ENCODE measurements at places on chromosomes 4 and X.

- no peak for DNase-seq
Measured at GRCh38 chr4:88422403-88422802, 34.5 kb upstream of the HERC5 start.

GRCh38 chr4:94177822-94178221, 29.8 kb upstream of the SMARCAD1 start:
- peak; percentile 1 for DNase-seq

DNA sequence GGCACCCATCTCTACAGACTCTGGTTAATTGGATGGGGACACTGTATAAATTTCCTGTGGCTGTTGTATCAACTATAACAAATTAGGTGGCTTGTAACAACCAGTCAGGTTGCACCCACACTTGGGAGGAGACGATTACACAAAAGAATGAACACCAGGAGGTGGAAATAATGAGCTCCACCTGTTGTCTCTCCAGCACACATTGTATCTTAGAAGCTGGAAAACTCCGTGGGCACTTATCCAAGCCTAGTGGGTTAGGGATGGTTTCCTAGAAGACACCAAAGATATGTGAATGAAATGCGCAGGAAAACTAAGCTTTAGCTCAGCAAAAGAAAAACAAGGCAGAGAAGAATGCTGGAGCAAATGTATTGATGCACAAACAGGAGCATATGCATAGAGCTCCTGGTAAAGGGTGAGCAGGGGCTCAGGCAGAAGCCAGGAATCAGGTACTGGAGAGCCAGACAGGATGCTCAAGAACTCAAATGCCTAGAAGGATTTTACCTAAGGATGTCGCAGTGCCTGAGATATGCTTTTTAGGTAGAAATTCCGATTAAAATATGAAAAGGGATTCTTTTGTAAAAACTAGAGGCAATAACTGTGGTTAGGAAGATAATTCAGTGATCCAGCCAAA, 111.7 kb downstream of the GALNTL6 start:
- DNase-seq: no peak

DNA sequence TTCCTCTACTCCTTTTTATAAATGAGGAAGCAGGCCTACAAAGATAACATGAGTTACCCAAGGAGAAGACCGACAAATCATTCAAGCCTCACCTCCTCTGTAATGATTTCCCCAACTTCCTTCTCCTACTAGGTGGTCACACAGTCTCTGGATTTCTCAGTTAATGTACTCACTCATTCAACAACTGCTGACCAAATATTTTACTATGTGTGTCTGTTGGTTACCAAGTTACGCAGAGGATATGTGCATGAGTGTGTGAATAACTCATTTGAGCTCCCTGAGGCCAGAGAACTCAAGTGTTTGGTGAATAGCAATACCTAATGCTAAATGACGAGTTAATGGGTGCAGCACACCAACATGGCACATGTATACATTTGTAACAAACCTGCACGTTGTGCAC, 10.4 kb downstream of the CASK start:
- no peak for DNase-seq

- no peak for DNase-seq
Measured at GRCh38 chr4:174485025-174485424, 37.3 kb downstream of the HPGD start.

DNA sequence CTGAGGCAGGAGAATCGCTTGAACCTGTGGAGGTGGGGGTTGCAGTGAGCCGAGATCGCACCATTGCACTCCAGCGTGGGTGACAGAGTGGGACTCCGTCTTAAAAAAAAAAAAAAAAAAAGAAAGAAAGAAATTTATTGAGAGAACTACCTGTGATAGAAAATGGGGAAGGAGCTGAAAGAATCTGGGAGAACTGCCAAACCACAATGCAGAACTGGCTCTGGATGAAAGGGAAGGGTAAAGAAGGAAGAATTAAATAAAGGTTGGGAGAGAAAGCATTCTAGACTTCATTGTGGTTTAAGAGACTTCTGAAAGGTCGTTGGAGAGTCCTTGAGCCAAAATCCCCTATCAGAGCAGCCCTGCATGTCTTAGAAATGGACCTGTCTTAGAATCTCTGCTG, 567.9 kb upstream of the HTR2C start:
- DNase-seq: no peak

- DNase-seq: no peak
Measured at GRCh38 chrX:20212486-20213089, 54.1 kb downstream of the RPS6KA3 start.

- DNase-seq: no peak
Measured at GRCh38 chr4:173748353-173748752, 218.3 kb upstream of the HAND2 start.

GRCh38 chr4:181234951-181235680, 1008.1 kb upstream of the TENM3 start:
- DNase-seq: no peak

- no peak for DNase-seq
Measured at GRCh38 chr4:170672381-170672965, 582.7 kb upstream of the AADAT start.

GRCh38 chr4:189081826-189082225, 858.8 kb upstream of the FRG1 start:
- DNase-seq: no peak

DNA sequence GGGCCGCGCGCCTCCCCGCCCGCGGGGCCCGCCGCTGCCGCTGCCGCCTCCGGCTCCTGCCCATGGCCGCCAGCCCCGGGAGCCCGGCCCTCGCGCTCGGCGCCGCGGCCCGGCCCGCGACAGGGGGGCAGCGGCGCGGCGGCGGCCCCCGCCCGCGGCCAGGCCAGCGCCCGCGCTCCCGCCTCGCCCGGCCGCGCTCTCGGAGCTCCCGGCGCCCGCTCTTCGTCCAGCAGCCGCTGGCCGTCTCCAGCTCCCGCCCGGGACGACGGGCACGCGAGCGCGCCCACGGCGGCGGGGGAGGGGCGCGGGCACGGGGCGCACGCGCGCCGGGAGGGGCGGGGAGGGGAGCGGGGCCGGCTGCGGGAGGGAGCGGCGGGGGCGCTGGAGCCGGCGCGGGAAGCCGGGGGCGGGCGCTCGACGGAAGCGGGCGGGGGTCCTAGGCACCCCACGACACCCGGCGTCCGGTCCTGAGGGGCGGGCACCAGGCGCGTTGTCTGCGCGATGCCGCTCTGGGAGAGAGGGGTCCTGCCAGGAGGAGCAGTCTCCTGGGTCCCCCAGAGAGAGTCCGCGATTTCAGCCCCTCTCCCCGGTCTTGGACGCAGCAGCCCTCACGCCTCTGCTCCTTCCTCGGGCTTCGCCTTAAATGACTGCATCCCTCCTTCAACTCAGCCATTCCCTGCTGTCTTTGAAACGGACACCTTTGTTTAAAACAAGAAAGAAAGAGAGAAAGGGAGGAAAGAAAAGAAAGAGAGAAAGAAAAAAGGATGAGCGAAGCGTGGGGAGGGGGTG, 490 bp upstream of the PDZD4 start:
- DNase-seq: no peak

DNA sequence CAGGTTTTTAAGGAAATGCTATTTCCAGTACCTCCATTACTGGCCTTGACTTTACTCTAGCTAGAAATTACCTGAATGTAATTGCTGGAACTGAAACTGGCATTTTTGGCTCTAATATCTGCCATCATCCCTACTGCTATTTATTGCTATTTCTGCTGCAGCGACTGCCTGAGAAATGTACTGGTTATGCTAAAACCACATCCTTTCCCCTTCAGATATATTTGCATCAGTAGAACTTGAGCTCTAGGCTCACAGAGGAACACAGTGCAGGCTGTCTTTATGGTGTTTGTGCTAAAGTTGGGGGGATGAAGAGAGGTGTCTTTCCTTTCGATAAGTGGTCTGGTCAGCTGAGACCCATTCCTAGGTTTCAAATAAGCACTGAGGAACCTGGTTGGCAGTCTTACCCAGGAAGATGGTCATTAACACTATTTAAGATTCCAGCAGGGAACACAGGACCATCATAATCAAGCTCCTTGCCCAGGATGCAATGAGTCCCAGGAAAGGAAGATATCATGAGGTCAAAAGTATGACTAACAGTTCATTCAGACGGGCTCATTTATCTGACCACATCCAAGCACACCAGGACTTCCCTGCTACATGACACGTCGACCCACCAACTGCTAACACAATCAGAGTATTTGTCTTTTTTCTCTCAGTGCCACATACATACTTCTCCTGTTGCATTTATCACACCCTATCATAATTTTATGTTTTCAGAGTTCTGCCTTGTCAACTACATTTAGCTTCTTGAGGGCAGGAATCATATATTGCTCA, 137.4 kb downstream of the GABRA3 start:
- DNase-seq: no peak

DNA sequence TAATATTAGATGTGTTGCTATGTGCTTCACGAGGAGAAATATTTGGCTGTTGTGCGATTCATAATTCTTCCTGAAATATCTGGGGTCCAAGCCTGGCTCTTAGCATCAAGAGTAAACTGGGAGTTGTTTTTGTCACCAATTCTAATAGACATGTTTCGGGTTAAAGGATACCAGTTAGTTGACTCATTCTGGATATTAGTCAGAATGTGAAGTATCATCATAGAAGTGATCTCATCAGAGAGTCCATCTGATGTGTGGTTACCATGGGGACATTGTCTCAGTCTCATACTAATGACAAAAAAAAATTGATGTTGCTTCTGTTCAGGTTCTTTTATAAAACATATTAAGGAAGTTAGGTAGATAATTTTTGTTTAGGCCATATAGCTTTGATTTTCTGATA, 57.2 kb upstream of the MTMR1 start:
- no peak for DNase-seq

- DNase-seq: no peak
Measured at GRCh38 chr4:96519291-96519690, 679.4 kb downstream of the PDHA2 start.

GRCh38 chr4:61553557-61554125, 353.5 kb downstream of the ADGRL3 start:
- no peak for DNase-seq

- no peak for DNase-seq
Measured at GRCh38 chrX:152896450-152896849, 1.4 kb upstream of the ZNF185 start.

DNA sequence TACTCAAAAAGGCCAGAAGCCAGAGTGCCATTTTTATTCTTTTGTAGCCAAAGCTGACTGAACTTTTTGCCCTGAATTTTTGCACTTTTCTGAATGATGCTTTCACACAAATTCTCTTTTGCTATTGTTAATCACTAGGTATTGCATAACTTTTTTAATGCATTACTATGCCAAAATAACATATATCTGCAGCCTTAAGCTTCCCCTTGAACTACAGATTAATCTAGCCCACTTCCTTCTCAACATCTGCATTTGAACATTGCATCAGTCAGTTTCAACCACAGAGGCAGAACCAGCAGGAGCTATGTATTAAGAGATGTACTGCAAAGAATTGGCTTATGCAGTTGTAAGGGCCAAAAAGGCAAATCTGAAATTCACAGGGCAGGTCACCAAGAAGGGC, 197.6 kb upstream of the GYPA start:
- DNase-seq: no peak

DNA sequence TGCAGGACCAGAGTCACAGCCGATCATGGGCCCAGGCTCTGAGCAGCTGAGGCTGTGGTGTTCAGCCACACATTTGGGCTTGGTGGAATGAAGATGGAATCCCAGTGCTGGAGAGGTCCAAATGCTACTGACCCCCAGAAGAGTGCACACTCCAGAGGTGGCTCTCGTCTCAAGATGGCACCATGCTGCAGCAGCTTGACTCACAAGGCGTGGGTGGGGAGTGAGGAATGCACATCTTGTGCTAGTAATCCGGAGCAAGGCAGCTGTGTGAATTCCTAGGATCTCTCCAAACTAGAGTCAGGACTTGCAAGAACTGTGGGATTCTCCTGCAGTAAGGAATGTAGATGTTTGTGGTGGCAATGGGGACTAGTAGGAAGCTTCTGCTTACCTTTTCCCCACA, 28.7 kb downstream of the RAB28 start:
- no peak for DNase-seq

DNA sequence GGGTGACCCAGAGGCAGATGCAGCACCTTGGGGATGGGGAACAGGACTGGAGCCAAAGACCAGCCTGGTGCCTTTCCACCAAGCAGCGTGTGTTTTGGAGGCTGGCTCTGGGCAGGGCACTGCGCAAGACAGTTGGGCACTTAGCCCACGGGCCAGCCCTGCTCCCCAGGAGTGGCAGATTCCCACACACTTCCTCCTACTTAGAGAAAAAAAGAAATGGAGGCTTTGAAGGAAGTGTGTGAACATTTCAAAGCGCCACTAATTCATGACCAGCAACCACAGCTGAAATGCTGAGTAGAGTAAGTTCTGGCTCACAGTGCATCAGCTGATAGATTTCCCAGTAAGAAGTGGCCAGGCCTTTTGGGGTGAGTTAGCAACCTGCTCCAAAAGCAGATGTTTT, 54.9 kb upstream of the LGI2 start:
- DNase-seq: no peak

DNA sequence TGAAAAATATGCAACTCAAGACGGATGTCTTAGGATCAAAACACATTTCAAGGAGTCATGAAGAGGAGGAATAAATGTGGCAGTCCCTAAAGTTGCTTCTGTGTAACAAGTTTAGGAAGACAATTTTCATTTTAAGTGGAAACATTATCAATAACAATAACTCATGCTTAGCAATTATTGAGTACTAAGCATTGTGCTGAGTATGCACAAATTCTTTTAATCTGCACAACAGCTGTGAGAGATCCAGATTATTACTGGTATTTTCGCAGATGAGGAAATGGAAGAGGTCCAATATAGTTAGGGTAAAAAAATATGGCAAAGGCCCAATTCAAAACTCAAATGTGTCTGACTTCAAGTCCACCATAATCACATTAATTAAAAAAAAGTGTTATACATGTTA, 2.9 kb upstream of the TEX13B start:
- no peak for DNase-seq

- DNase-seq: no peak
Measured at GRCh38 chrX:111376486-111376885, 35.5 kb downstream of the DCX start.

DNA sequence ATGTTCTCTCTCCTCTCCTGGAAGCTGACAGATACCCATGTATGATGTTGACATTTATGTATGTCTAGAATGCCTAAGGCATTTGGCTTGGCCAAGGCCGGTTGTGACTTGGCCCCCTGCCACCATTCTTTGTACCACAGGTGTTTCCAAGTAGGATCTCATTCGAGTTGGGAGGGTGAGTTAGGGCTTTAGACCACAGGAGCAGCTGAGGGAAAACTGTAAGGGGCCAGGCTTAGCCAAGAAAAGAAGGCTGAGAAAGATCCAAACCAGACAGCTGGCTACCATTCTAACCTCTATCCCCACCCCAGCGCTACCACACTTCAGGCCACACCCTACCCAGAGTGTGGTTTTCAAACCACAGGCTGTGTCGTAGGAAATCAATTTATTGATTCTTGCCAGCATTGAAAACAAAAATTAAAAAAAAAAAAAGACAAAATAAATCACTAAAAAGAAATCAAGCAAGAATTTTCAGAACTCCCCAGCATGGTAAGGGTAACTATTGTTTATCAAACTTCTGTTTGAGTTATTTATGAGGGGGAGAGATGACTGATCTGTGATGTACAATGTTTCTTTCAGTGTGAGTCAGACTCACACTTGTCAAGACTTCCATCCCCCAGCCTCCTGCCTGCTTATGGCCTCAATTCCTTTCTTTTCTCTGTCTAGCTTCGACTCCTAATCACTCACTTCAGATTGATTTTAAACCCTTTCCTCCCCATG, 9.9 kb downstream of the TMSB4X start:
- DNase-seq: no peak

GRCh38 chr4:149062997-149063396, 620.8 kb upstream of the NR3C2 start:
- no peak for DNase-seq

All from neuronal stem cell (in vitro differentiated cells).